IMR-90 (cell line): ENCODE measurements at places on chromosomes 11 and 22. TPM values are rescaled to one million over a fixed set of nuclear protein-coding genes. Genes with fewer than 3 reads are reported as not detected.

RAG1 gene
- total RNA-seq, result 0.56 and 0.72 TPM in 2 replicates

PKDREJ gene
- total RNA-seq, result not detected in 2 replicates

OR2AT4 gene
- total RNA-seq, result not detected in 2 replicates

REXO2 gene
- 179 and 276 TPM in 2 replicates for total RNA-seq

MUC5B gene
- not detected in 2 replicates for total RNA-seq

PRRG4 gene
- total RNA-seq, result not detected in 2 replicates

BATF2 gene
- 0.36 and 0.56 TPM in 2 replicates for total RNA-seq

MUC5AC gene
- total RNA-seq, result not detected in 2 replicates

CSNK2A3 gene
- 3.2 and 3.9 TPM in 2 replicates for total RNA-seq

DGAT2 gene
- total RNA-seq, result 2.2 and 2.3 TPM in 2 replicates

MYBPC3 gene
- total RNA-seq, result not detected in 2 replicates
